ENCODE measurements at places on chromosomes 5 and 9.

DNA sequence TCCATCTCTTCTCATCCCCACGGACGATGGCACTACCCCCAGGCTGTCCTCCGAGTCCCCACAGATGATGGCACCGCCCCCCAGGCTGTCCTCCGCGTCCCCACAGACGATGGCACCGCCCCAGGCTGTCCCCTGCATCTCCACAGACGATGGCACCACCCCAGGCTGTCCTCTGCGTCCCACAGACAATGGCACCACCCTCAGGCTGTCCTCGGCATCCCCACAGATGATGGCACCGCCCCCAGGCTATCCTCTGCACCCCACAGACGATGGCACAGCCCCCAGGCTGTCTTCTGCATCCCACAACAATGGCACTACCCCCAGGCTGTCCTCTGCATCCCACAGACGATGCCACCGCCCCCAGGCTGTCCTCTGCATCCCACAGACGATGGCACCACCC lies 57.4 kb upstream of the PTCH1 start:
- DNase-seq, result no peak

GRCh38 chr9:7121055-7121454 lies 363.3 kb downstream of the KDM4C start:
- DNase-seq, result no peak

DNA sequence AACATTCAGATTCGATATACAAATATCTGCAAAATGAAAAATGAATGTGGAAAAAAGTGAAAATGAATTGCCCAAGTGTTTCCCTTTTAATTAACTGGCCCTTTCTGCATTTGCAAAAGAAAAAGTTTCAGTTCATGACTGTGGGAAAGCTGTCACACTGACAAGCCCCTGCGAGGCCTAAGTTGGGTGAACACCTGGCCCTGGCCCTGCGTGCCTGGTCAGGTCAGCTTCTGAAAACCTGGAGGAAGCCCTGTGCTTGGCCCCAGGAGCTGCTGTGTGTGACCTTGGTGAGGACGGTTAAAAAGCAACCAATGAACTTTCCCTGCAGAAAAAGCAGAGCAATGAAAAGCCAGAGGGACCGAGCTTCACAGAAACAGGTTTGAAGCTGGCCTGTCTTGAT lies 41.0 kb upstream of the SHC3 start:
- DNase-seq, result no peak

- DNase-seq, result no peak
Measured at GRCh38 chr9:20988671-20989315, 42.6 kb downstream of the HACD4 start.

DNA sequence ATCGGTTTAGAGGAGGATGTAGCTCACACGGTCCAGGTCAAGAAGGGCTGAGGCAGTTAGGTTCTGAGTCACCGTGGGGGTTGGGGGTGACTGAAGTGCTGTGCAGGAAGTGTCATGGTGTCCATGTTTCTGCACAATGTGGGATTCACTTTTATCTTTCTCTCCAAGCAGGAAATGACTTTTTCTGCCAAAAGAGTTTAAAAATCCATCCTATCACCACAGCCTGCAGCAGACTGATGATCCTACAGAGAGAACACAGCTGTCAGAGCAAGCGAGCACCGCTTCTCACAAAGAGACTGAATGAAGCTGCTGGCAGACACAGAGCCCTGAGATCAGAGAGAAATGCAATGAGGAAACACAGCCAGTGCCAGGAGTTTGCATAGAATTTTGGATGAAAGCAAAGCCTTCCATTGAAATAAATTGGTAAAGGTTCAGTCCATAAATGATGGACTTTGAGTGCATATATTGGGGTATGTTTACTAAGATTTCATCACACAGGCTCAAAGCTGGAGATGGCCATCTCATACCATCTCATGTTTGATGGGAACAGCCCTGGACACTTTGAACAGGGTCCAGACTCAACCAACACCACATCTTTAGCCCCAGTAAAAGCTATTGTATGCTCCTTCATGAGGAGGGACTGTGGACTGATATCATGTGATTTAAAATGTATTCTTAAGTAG lies 213.9 kb upstream of the FBXL7 start:
- peak; percentile 56 for DNase-seq

- no peak for DNase-seq
Measured at GRCh38 chr9:91886414-91887076, 63.5 kb downstream of the ROR2 start.

GRCh38 chr5:36670548-36670947 lies 64.1 kb downstream of the SLC1A3 start:
- DNase-seq, result no peak

DNA sequence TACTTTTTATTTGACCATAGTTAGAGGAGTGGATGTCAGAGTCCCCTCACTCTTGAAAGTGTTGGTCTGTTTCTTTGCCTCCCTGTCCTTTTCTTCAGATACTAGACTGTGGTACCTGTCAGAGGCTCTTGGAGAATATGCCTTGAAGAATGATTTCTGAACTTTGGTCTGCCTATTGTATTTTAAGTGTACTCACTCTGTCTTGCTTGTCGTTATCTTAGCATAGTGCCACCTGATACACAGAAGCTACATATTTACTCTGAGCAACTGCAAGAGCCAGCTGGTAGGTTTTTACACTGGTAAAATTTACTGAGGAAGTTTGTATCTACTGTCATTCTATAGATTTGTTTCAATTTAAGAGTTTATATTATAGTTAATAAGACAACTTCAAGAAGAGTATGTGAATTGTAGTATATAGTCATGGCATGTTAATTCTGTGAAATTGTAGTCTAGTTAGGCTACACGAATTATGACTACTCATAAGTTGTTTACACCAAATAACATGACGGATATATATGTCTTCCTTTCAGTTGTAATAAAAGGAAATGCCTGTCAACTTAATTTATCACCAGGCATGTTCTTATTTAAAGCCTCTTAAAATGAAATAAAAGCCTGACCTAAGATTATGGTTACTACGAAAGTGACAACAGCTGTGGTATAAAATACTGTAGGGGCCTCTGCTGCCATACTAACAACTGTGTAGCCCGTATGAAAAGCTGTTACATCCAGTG lies 201.7 kb downstream of the KDM4C start:
- DNase-seq, result no peak

- no peak for DNase-seq
Measured at GRCh38 chr5:36392186-36392585, 90.5 kb upstream of the RANBP3L start.

DNA sequence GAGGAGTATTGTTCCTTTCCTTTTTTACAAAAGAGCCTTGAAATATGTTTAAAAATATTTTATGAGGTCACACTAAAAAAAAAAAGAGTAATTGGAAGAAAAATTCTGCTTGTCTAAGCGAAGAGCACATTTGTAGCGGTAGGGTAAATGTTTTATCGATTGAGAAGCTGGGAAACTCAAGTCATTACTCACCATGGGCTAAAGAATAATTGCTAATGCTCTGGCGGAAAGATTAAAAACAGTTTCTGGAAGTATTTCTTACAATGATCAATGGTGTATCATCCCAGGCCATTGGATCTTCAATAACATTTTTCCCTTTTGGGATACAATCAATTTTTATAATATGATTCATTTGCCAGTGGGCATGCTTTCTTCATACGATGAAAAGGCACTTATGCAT lies 450.0 kb downstream of the RASEF start:
- DNase-seq, result no peak

DNA sequence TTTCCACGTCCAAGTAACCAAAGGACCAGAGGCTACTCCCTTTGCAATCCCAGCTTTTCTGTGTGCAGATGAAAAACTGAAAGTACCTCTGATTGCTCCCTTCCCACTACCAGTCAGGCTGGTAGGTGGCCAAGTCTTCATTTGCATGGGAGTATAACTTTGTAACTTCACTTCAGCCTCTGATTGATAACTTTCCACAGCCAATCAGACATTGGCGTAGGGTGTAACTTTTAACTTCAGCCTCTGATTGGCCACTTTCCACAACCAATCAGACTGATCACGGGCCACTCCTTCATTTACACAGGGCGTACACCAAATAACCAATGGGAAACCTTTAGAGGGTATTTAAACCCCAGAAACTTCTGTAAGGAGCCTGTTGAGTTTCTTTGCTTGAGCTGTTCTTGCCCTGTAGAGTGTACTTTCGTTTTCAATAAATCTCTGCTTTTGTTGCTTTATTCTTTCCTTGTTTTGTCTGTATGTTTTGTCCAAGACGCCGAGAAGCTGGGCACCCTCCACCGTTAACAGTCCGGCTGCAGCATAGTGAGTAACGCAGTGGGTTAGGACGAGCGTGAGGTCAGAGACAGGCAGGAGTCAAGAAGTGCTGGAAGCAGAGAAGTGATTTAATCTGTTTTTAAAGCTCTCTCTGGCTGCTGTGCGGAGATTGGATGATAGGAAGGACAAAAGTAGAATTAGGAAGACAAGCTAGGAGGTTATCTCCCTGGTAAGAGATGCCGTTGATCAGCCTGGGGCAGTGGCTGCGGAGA lies 3.5 kb upstream of the EXOSC2 start:
- peak; percentile 98 for DNase-seq

DNA sequence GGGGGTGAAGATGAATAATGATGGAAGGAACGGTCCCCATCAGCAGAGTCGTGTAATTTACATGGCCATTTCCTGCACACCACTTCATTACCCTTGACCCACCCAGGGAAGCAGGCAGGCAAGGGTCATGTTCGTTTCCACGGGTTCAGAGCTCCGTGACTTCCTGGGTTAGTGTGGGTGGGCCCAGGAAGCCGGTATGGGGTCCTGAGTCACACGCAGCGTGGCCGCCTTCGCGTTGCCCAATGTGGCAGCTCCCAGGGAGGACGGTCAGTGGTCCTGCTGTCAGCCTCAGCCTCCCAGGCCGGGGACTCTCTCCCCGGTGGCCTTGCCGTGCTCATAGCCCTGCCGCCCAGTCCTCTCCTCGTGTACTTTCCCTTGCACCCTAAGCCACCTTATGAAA lies 5.1 kb upstream of the TERT start:
- no peak for DNase-seq

GRCh38 chr9:133426011-133426410 lies 3.8 kb downstream of the ADAMTS13 start:
- no peak for DNase-seq

DNA sequence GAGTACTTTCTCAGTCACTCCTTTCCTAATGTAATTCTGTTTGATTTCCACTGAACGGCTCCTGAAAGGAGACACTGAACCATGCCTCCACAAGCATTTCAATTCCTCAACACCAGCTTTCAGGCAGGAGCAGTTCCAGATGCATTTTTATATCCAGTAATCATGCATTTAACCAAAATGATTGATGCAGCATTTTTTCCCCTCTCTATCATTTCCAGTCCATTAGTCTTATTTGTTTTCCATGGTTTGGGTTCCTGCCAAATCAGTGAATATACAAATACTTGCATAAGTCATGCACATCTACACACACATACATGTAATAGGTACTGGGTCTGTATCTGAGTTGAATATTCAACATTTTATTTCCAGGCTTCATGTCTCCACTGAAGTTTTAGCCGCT lies 122.7 kb downstream of the GRIA1 start:
- no peak for DNase-seq

DNA sequence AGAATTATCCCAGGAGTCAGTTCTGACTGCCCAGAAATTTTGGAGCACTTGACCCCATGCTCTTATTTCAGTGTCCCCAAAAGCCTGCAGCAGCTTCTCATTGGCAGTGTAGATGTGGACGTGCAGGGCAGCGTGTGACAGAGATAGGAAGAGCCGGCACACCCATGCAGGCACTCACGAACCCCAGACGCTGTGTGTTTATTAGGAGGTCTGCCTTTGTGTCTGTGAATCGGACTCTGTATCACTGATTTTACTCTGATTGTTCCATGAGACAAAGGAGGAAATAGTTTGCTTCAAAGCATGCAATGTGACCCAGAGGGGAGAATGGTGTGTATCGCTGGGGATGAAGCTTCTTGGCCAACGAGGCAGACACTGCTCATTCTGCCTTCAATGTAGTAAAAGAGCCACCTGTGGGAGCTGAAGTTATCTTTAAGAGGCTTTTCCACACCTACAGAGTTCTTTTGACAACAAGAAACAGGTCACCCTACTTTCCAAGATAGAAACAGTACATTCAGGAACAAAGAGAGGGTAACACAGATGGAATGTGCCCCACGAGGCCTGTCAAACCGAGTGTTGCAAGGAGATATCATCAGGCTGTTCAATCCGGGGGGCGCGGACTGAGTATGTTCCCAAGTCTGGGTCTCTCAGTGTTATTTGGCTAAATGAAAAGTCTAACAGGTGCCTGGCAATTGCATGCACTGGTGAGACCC lies 224.0 kb downstream of the NTRK2 start:
- DNase-seq, result no peak

DNA sequence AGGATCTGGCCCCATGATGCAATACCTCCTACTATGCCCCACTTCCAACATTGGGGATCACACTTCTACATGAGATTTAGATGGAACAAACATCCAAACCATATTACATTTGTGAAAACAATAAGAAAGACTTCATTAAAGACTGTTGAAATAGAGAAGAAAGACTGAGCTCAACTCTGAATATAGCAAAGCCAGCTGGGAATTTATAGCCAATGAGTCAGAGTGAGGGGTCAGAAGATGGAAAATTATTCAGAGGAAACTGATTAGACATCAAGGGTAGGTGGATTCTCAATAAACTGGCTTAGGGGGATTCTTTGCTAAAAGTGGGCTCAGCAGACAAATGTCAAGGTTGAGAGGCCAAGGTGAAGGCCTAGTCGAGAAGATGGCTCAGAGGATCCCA lies 25.6 kb downstream of the BTF3 start:
- DNase-seq, result no peak

DNA sequence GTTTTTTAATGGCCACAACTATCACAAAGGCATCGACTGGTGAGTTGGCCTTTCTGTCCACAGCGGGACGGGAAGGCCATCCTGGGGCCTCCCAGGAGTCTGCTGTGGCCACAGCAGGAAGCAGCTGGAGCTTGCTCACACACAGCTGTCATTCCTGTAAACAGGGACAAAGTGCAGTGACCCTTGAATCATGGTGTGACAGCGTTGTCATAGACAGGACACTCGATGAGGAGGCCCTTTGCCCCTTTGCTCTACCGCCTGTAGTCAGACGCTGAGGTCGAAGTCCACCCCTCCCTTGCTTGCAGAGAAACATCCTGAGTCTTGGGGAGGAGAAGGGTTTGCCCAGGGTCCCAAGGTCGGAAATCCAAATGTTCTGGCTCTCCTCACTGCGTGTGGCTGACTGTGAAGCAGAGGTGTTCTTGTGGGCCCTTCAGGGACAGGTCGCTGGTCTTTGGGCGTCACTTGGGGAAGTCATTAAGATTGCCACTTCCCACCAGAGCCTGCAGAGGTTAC lies 35.1 kb downstream of the NDST1 start:
- DNase-seq, result no peak

DNA sequence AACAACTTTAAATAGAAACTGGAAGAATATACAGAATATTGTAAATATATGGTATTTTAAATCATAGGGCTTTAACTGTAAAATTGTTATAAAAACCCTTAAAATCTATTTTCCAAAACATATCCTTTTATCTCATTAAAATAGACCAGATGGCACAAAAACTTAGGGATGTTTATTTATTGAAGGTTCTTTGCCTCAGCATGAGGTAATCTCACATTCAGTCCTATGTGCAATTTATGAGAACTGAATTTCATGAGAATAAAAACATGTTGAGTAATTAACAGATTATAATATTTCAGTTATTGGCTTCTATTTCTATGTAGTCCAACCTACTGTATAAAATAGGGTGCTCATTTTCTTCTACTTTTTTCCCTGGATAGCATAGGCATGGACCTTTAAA lies 329.2 kb upstream of the PRR16 start:
- no peak for DNase-seq

- no peak for DNase-seq
Measured at GRCh38 chr5:117098094-117098493, 523.5 kb upstream of the SEMA6A start.

- DNase-seq, result no peak
Measured at GRCh38 chr9:107738789-107739188, 249.2 kb upstream of the KLF4 start.

All from NCI-H226 (cell line).